ENCODE measurements at places on chromosomes 1 and 21. TPM values are rescaled to one million over a fixed set of nuclear protein-coding genes. Genes with fewer than 3 reads are reported as not detected.
A peak's percentile ranks its signal among the peaks of the same experiment; 100 is the strongest.

DNA sequence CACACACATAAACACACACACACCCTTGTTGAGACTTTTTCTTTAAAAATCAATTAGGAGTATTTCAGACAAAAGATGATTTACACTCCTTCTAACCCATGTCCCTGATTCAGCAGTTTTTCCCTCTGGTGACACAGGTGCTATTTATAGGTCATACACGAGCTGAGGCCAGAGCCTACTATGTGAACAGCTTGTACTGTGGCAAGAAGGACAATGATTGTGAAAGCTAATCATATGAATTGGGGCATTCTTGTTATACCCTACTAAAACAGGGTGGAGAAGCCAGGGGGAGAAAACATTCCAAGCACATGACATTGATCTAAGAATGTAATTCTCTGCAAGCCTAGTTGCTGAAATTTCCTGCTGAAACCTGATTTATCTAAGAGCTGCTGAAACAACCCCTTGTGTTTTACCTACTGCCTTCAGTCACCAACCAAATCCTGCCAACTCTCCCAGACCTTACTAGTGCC, 60.3 kb downstream of the XCL1 start:
- peak; percentile 51 for DNase-seq

DNA sequence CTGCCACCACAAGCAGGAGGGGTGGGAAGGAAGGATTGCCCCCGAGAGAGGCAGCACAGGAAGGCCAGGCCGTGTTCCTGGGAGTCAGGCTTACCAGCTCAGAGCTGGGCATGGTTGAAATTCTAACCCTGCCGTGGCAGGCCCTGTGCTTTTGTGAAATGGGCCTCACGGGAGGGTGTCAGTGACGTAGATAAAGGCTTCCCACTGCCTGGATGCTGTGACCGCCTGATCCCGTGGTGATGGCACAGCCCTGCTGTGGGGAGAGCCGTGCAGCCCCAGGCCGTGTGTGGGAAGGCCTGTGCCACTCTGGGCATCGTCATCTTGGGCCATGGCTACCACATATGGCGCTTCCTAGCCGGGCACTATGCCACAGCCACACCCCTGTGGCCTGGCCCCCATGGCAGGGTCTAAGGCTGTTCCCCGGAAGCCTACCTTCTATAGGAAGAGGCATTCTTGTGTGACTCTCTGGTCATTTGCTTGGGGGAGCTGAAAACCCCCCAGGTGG, 161.3 kb downstream of the PCBP3 start:
- DNase-seq = no peak

DNA sequence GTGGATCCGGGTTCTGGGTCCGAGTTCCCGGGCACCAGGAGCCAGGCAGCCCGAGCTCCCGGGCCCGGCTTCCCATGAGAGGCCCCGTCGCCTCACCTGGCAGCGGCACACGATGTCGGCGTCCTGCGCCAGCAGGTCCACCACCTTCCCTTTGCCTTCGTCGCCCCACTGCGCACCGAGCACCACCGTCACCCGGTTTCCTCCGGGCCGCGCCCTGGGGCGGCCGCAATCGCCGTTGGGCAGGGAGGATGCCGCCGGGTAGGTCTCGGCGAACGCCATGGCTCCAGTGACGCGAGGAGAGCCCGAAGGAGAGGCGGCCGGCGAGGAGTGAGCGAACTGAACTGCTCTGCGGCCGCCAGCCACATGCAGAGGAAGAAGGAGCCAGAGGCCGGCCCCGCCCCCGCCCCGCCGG, at the start of gene ADSS2:
ADSS2 (minus strand) TSS at position 371 of the 412 bp plus-strand sequence; CDS start at position 279, 92 bp downstream.
- DNase-seq = no peak

Gene SLAMF1
- total RNA-seq = 0.38 TPM

DNA sequence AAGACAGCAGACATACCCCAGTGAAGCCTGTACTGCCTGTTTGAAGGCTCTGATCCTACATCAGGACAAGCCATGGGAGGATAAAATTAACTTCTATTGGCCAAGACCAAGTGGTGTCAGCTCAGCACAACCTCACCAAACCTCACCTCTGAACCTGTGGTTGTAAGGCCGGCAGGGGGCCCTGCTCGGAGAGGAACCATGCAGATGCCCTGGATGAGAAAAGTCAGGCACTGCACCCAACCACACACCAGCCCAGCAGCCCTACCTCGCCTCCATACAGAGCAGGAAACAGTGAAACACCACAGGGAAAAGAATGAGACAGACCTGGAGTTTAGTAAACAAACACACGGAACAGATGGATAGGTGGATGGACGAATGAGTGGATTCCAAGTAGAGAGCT, 70.0 kb upstream of the PAX7 start:
- no peak for DNase-seq

GRCh38 chr1:175278734-175279116, 86.1 kb upstream of the KIAA0040 start:
- no peak for DNase-seq
